ENCODE measurements at places on chromosomes 1 and 21.

DNA sequence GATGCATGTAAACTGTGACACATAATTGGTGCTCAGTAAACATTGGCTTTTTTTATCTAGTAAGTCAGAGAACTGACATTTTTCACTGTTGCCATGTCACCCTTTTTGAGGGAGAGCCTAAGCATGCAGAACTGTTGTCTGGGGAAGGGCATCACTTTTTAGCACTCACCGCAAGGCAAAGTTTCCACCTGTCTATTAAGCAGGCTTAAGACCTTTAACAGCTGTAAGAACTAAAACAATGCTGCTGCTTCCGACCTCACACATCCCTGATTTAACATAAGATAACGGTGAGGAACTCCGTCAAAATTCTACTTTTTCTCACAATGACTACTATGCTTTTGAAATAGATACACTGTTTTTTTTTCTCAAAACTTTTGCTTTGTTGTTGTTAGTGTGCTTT lies 554.8 kb downstream of the NUF2 start:
- no peak for DNase-seq

- no peak for DNase-seq
These were observed 23.2 kb upstream of the CHIT1 start for GRCh38 chr1:203252678-203253077.

DNA sequence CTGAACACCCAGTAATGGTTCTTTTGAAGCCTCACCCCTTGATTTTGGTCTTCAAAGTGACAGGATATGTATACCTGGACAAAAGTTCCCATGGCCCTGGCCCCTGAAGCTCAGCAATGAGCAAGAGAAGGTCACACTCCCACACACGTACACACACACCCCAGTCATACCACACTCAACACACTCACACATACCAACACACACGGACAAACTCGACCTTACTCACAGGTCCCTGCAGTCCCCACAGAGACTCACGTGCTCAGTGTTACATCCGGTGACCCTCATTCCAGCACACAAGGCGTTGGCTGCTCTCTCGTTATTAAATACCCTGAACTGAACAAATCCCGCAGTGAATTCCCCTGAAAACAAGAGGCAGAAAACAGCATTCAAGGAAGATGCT lies 5.9 kb downstream of the ITLN1 start:
- no peak for DNase-seq

DNA sequence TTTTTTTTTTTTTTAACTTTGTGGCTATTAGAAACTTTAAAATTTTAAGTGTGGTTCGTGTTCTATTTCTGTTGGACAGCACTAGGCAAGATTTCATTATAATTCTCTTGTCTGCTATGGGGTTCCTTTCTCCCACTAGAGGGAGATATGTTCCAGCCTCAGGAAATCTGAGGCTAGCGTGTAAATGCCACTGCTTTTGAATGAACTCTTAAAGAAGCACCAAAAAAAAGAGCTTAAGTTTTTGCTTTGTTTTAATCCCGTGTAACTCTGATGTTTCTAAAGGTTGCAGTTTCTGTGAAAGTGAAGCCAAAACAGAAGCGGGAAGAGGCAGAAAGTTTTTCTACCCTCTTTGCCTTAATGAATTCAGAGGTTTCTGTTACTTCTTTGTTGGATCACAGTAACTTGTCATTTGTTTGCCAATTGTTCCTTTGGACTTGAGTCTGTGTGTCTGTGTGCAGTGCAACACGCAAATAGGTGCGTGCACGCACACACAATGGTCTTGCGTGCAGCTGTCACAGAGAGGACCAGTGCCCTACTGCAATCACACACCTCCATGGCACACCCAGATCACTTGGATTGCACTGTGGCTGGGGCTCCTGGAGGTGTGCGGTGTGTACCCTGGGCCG lies 32.3 kb downstream of the HHAT start:
- DNase-seq, result no peak

DNA sequence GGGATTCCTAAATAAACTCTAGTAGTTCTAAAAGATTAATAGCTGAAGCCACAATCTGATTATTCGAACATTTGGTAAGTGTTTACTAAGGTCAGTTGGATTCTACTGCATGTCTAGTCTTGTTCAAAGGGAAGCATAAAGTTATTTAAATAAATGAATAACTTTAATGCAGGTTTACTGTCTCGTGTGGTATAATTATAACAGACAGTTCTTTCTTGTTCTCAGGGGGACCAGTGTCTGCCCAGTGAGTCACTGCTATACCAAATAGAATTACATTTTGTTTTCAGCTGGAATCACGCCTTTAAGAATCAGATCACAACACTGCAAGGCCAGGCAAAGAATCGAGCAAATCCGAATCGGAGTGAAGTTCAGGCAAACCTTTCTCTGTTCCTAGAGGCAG lies 45.1 kb downstream of the SMG7 start:
- DNase-seq, result no peak

GRCh38 chr1:110344152-110344551 lies 5.0 kb downstream of the RBM15 start:
- DNase-seq, result no peak

DNA sequence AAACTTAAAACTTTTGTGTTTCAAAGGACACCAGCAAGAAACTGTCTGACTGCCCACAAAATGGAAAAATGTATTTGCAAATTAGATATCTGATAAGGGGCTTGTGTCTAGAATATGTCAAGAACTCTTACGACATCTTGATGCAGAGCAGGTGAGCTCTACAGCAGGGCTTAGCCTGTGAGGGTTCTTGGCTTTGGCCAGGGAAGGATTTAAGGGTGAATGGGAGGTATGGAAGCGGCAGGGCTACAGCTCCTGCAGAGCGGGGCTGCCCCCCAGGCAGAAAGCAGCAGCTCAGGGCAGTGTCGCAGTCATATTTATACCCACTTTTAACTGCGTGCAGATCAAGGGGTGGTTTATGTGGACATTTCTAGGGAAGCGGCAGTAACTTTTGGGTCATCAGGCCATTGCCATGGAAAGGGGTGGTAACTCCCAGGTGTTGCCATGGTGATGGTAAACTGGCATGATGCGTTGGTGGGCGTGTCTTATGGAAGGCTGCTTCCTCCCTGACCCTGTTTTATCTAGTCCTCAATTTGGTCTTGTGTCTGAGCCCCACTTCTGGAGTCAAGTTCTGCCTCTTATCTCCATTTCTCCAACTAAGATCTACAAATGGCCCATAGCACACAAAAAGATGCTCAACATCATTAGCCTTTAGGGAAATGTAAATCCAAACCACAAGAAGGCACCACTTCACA lies 23.2 kb downstream of the MORN1 start:
- DNase-seq, result no peak

GRCh38 chr1:190258003-190258402 lies 219.7 kb downstream of the BRINP3 start:
- no peak for DNase-seq

- DNase-seq, result no peak
These were observed 25.6 kb downstream of the H6PD start for GRCh38 chr1:9260059-9260766.

GRCh38 chr1:220451532-220451931 lies 76.4 kb upstream of the MARK1 start:
- no peak for DNase-seq

GRCh38 chr1:38839363-38839762 lies 20.2 kb downstream of the RRAGC start:
- DNase-seq, result no peak

DNA sequence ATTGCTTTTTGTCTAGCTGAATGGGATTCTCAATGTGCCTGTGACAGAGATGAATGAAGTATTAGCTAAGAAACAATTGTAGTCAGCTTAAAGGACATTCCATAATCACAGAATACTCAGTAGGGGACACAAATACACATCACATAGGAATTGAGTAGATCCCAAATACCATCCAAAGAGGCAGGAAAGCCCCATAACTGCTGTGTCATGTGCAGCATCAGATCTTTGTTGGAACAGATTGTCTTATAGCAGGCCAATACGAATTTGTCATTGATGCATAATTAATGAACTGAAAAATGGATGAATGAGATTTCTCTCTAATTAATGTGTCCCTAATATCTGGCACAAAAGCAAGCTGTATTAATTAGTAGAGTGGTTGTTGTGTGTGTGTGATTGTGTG lies 82.3 kb upstream of the S1PR1 start:
- DNase-seq, result no peak

- no peak for DNase-seq
These were observed 10.2 kb upstream of the MAGI3 start for GRCh38 chr1:113380075-113380474.

DNA sequence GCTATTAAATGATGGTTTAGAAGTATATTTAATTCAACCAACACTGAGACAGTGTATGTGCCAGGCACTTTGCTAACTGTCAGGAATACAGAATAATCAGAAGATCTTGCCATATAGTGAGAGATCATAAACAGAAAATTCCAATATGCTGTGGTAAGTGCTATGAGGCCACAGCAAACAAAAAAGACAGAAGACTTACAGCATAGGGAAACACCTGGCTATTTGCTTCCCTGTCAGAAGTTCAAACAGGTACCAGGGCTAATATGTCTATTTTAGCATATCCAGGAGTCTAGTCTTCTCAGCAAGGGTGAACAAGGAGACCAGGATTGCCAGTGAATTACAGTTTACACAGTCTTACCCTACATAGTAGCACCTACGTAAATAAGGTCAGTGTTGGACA lies 30.4 kb downstream of the TRIT1 start:
- no peak for DNase-seq

- no peak for DNase-seq
These were observed 3.2 kb upstream of the QSOX1 start for GRCh38 chr1:180151508-180151907.

GRCh38 chr21:25709684-25710265 lies 24.9 kb downstream of the ATP5PF start:
- no peak for DNase-seq

DNA sequence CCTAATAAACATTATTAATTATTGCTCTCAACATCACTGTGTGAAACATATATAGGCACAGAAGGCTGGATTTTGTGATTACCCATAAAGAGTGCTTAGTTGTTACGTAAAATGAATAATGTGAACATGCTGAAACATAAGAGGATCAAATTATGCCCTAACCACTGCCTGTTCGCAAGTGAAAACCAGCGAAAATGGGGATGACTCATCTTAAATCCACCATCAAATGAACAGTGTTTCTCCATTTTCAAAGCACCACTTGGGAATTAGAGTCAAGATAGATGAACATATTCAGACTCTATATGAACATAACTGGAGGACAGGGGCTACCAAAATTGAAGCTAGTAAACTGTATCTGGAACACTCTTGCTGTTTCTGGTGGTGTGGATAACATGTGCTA lies 386.2 kb downstream of the HHIPL2 start:
- DNase-seq, result no peak

DNA sequence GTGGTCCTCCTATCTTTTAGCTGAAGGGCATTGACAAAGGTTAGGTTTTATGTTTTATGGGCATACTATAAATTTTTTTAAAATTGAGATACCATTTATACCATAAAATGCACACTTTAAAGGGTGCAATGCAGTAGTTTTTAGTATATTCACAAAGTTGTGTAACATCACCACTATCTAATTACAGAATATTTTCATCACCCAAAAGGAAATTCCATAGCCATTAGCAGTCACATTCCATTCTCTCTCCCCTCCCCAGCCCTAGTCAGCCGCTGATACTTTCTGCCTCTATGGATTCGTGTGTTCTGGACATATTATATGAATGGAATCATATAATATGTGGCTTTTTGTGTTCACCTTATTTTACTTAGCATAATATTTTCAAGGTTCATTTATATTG lies 135.8 kb upstream of the B3GALT2 start:
- DNase-seq, result no peak

GRCh38 chr1:65844296-65844695 lies 51.6 kb downstream of the PDE4B start:
- no peak for DNase-seq

- peak; percentile 36 for DNase-seq
These were observed 107.5 kb downstream of the TIAM1 start for GRCh38 chr21:31236528-31236927.
